Activated CD4-positive, alpha-beta T cell treated with anti-CD3 and anti-CD28 coated beads, Interleukin-10, Interleukin-2, amounts not matched to agents 100 ng/mL and 50 ng/mL, durations not matched to agents 16 hours and 8 hours (primary cell): ENCODE measurements at places on chromosomes 13 and 19.

DNA sequence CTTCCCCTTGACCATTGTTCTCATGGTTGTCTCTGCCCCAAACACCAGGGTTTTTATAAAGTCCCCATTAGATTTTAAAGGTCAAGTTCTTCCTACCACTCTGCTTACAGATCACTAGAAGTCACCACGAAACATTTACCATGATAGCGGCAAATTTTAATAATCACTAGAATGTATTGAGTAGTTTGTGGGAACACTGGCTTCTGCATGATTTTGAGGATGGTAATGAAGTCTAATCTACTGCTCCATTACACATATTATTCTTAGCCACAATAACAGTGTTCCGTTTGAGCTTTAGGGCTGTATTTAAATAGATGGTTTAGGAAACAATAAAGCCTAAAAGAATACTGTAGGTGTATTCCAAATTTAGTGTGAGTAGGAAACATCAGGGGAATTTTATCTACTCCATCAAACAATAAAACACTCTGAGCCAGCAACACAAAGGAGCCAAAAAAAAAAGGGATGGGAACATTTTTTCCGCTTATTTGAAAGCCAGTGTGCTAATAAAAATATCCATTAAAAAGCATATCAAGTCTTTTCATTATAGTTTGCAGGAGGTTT is 49.7 kb downstream of the KLF12 start:
- no peak for DNase-seq

- DNase-seq: no peak
Measured at GRCh38 chr19:56145698-56146097, 4.6 kb downstream of the ZNF444 start.

DNA sequence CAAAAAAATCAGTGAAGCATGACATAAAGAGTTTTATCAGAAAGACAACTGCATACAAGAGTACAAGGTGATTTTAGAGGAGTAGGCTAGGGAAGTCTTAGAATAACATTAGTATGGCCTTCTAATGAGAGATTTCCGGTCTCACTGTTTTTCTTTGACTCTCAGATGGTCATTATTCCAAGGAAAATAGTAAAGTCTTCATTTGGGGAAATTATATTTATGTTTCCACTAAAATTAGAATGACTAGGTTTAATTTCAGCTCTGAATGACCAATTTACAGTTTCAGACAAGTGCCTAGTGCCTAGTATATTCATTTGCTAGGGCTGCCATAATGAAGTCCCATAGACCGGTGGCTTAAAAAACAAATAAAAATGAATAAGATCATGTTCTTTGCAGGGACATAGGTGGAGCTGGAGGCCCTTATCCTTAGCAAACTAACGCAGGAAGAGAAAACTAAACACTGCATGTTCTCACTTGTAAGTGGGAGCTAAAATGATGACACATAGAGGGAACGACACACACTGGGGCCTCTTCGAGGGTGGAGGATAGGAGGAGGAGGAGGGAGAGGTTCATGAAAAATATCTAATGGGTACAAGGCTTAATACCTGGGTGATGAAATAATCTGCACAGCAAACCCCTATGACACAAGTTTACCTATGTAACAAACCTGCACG is 303.1 kb downstream of the PCDH9 start:
- no peak for DNase-seq

DNA sequence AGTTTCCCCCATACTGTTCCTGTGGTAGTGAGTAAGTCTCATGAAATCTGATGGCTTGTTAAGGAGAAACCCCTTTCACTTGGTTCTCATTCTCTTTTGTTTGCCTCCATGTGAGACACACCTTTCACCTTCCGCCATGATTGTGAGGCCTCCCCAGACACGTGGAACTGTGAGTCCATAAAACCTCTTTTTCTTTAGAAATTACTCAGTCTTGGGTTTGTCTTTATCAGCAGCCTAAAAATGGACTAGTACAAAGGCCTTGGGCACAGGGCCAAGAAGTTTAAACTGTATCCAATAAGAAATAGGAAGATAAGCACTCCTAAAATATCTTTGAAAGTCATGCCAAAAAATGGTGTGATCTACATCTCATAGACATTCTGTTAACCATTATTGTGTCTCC is 176.9 kb downstream of the TBC1D4 start:
- DNase-seq: no peak
